NCI-H1436 (cell line): ENCODE measurements at places on chromosomes 2 and 18.

GRCh38 chr18:79855147-79855933 lies 57.6 kb downstream of the KCNG2 start:
- no peak for DNase-seq

GRCh38 chr2:160388464-160389263 lies 104.9 kb downstream of the RBMS1 start:
- DNase-seq, result no peak

DNA sequence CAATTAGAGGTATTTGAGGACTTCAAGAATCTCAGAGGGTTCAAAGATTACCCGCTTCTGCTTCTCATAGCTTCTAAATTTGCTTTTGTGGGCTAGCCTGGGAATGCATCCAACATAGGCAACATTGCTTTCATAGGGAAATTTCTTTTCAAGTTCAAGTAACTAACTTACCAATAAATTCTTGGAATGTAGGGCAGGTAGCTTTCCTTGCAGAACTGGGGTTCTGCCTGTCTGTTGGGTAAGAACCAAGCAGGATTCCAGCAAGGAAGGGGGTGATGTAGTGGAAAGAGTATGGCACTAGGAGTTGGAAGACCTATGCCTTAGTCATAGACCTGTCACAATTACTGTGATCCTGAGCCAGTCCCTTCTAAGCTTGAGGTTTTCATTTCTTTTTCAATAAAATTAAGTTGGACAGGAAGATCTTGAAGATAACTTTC lies 164.1 kb downstream of the FHOD3 start:
- DNase-seq, result no peak

DNA sequence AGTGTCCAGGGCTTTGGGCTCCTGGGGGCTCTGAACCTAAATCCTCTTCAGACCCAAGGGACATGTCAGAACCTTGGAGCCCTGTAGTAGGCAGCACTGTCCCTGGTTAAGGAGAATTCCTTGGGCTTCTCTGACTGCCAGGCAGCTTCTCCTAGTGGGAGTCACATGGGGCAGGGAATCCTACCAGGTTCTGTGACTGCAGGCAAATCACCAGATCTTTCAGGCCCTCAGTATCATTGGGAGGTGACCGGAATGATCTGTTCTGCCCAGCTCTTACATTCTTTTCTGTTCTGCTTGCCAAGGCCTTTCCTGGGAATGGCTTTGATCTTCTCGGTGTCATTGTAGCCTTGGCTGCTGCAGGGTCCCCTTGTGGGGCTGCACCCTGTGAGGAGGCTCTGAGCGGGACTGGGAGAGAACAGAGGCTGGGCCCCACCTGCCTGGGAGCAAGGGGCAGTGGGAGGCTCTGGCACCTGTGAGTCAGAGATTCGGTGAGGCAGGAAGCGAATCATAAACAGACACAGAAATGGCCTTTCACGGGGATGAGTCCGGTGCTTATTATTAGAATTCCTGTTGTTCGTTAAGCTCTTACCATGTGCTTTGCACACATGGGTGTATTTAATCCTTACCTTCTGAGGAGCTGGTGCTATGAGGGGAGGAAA lies 14.1 kb downstream of the CEP68 start:
- no peak for DNase-seq

GRCh38 chr2:25881764-25882163 lies 3.5 kb upstream of the ASXL2 start:
- DNase-seq, result no peak

DNA sequence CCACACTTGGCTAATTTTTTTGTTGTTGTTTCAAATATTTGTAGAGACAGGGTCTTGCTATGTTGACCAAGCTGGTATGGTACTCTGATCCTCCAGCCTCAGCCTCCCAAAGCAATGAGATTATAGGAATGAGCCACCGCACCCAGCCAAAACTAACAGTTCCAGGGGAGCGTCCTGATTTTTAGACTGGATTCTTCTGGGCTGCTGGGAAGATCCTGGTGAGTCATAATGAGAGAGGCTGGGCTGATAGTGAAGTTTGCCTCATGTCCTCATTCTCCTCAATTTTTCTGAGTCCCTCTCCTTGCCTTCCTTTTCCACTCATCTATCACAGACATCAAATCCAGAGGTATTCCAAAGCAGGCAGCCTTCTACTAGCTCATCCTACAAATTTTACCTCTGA lies 81.3 kb downstream of the VSNL1 start:
- DNase-seq, result no peak

- peak; percentile 15 for DNase-seq
Measured at GRCh38 chr18:72692086-72692485, 147.9 kb upstream of the CBLN2 start.

DNA sequence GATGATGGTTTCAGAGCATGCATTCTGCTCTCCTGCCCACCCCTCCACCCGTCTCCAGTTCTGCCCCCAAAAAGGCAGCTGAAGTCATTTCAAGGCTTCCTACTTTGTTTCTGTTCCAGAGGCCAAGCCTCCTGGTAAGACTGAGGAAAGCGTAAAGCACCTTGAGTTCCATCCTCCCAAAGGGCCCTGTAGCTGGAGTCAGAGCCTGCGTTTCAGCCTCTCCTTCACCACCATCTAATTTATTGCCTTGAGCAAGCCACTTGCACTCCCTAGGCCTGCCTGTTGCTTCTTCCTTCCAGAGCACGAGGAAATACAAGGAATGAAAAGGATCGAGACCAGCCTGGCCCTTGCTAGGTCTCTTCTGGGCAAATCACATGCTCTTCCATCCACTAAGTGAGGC lies 244.2 kb upstream of the RAB12 start:
- no peak for DNase-seq

GRCh38 chr2:200378652-200379290 lies 72.3 kb downstream of the SPATS2L start:
- no peak for DNase-seq

DNA sequence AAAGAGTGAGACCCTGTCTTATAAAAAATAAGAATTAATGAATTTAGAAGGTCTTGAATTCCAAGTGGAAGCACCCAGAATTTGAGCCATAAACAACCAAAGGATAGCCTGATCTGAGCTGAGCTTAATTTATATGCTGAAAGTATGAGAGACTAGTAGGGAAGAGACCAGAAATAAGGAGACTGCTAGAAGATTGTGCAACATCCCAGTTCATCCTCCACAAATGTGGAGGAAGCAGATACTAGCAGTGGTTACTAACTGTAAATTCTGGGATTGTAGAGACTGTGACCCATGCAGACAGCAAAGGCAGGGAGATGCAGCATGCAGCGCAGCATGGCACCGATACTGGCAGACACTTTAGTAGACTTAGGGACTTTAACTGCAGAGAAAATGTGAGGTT lies 1.5 kb upstream of the SULT1C2 start:
- DNase-seq, result no peak

DNA sequence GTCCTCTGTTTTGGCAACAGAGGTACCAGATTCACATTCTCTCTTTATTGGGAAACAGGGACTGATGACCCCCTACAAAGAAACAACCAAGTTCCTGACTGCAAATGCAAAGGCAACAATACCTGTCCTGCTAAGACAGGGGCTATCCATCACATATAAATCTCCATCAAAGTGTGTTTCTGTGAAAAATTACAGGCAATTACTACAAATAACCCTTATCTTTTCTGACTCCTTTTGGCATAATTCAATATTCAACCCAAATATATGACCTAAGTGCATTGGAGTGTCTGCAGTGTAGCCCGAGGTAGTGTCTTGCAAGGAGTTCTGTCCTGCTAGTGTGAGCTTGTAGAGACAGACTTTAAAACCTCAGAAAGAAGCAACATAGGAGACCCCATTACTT lies 35.4 kb downstream of the KCNG3 start:
- no peak for DNase-seq

GRCh38 chr2:217491271-217491670 lies 511.5 kb downstream of the TNS1 start:
- no peak for DNase-seq

DNA sequence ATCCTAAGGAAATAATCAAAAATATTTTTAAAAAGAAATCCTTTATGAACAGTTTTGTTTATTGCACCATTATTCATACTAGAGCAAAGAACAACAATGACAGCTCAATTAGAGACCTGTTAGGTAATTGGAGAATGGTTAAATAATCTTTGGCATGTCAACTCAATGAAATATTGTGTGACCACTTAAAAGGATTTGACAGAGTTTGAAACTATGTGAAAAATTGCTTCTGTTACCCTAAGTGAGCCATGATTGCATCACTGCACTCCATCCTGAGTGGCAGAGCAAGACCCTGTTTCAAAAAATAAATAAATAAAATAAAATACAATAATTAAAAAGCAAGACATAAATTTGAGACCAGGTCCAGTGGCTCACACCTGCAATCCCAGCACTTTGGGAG lies 66.1 kb upstream of the ATP8B1 start:
- DNase-seq, result no peak
